ENCODE measurements at places on chromosomes 1 and 21.

GRCh38 chr1:199298825-199299224, 660.0 kb downstream of the PTPRC start:
- DNase-seq: no peak

- peak; percentile 66 for DNase-seq
Measured at GRCh38 chr1:112808861-112809684, 93.9 kb upstream of the PPM1J start.

DNA sequence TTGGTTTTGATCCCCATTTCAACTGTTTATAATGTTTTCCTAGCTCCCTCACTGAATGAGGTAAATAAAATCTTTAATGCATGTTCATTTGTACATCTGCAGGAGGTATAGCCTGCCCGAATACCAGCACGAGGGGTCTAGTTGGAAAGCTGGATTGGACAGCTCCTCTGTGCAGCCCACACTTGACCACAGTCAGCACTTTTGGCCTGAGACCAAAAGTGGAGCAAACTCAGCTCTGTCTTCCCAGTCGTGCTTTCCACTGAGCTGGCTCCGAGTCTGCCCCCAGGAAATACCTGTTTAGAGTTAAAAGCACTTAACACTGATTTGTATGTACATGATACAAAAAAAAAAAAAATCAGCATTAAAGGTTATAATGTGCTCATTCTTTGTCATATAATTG, 224.4 kb downstream of the DSCAM start:
- no peak for DNase-seq

GRCh38 chr1:61956016-61956645, 213.9 kb downstream of the PATJ start:
- no peak for DNase-seq

DNA sequence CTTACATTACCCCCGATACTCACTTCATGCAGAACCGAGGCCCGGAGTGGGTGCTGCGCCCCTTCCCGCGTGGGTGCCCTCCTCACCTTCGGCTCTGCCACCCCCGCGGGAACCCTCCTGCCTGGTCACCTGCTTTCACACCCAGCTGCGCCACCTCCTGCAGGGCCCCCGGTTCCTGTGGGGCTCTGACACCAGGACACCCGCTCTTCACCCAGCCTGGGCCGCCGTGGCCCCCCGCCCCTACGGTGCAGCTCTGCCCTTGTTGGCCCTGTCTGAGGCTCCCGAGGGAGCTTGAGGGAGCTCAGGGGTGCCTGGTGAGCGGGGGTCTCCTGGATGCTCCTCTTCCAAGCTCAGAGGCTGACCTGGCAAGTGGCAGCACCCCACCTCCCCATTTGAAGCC, 19.0 kb downstream of the RRP1 start:
- no peak for DNase-seq

GRCh38 chr1:5456090-5456811, 536.0 kb downstream of the NPHP4 start:
- no peak for DNase-seq

DNA sequence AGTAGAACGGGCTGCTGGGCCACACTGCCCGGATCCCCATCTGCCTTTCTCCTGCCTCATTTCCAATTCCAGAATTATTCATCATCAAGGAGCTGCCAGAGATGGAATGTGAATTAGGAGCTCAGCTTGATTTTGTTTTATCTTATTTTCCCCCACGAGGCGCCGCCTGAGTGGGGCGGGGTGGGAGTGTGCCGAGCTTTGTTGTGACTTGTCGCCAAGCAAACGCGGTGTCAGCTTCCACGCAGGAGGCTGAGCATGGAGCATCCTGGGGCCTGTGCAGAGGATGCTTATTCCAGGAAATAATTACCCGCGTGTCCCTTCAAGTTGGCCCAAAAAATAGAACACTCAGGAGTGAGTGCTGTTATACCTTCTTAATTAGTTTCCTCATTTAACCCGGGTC, 91.2 kb downstream of the HMGB4 start:
- no peak for DNase-seq

DNA sequence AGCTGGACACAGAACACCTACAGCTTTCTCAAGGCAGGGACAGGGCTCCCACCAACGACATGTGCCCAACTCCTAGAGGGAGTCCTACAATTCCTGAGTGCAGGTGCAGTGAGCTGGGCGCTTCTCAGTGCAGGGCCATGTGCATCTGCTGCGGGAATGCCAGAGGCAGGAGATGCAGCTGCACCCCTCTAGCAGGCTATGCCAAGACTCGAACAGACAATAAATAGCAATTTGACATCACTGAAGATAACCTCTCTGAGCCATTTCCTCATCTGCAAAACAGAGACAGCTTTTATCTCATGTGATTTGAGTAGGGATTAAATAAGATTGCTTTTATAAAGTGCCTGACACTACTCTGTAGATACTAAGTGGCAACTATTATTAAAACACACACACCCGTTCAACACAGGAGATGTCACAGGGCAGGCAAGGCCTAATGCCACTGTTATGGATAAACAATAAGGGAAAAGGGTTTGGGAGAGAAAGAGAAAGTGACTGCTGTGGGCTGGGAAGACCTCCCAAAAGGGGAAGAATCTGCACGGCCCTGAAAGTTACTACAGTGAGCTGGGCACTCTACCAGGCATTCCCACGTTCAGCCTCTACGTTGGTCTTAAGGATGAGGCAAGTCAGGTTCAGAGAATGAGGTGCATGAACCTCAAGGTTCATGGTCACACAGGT, 5.7 kb downstream of the SLC9A1 start:
- no peak for DNase-seq

DNA sequence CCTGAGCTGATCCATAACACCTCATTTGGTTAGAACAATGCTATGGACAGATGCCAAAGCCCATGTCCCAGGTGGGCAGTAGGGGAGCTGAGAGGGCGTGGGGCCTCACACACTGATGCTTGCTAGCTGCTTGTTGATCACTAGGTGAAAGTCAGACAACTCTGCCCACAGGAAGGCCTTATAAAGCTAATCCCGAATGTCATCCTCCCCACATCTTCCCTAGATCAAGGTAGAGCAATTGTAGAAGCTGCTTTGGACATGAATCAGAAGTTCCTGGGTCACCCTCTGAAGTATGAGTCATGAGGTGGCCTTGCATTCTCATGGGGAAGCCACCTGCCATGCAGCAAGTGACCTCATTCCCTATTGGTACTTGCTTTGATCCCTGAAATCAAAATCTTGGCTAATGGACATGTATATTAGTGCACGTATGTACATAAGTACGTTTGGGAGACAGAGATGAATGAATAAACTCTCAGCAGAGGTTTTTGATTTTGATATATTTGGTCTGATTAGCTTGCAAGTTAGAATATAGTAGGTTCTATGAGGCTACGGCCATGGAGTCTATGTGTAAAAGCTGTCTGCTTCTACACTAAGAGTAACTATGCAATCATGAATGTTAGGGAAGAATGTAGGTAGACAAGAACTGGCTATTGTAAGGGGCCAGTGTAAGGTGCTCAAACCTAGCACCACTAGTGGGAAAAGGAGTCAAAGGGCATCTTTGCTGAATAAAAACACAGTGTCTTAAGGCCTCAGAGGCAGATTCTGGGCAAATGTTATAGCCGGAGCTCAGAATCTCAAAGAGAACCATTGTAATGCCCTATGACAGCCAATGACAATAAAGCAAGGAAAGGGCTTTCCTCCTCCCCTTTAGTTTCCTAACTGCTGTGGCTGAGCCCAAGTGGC, 52.6 kb downstream of the ABCA4 start:
- no peak for DNase-seq

DNA sequence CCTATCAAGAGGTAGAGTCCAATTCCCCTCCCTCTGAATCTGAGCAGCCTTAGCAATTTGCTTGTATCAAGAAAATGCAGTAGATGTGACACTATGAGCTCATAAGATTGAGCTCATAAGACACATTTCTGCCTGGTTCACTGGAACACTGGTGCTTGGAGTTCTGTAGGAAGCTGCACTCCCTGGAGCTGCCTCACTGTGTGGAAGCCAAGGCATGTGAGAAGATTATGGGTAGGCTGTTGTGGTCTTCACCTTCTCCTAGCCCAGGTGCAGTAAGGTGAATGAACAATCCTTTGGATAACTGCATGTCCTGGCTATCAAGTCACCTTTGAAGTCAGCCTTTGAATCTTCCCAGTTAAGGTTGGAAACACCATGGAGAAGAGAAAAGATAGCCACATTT, 67.3 kb downstream of the PLPPR5 start:
- no peak for DNase-seq

DNA sequence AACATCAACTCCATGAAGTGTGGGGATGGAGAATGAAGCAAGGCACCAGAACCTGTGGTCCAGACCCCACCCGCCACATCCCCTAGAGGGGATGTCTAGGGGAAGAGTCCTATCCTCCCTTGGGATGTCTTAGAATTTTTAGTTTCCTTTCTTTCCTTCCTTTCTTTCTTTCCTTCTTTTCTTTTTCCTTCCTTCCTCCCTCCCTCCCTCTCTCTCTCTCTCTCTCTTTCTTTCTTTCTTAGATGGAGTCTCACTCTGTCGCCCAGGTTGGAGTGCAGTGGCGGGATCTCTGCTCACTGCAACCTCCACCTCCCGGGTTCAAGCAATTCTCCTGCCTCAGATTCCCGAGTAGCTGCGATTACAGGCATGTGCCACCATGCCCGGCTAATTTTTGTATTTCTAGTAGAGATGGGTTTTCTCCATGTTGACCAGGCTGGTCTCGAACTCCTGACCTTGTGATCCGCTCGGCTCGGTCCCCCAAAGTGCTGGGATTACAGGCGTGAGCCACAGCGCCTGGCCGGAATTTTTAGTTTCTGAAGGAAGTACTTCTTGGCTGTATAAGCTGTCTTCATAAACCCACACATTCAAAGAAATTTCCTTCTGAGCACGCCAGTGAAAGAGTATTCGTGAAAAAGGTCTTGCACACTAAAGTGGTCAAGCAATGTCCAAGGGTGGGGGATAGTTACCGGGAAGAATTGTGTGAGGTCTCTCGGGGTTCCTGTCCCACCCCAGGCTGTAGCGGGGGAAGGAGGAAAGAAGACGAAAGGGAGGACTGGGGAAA, 20.8 kb upstream of the LEFTY2 start:
- no peak for DNase-seq

DNA sequence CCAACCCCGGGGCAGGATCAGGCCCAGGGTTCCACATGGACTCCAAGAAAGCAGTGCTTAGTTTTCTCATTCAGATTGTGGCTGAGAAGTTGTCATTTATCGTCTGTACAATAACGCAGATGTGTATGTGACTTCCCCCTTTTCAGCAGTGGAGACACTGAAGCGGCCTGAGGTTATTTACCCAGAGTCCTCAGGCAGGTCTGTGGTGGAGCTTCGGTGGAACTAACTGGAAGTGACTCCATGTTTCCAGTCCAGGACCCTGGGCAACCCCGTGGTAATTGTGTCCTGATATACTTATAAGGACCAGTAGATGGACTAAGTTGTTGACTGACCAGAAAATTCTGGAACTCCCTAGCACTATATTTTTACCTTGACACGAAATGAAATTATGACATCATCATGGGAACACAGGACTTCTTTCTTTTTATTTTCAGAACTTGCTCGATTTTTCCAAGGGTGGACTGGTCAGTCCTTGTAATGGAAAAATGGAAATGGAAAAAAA, 1.0 kb upstream of the IER5 start:
- no peak for DNase-seq

DNA sequence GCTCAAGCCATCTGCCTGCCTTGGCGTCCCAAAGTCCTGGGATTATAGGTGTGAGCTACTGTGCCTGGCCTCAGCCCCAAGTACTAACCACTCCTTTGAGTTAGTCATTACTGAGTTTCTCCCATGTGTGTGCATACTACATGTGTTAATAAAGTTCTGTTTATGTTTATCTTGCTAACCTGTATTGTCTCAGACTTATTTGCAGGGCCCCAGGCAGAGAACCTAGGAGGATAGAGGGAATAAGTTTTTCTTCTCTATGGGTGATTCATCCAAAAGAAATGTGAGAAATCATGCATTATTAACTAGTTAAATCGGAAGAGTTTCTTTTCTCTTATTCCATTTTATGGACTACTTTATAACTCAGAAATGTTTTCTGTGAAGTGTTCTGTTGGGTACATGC, 203.9 kb upstream of the CACYBP start:
- no peak for DNase-seq

- DNase-seq: no peak
Measured at GRCh38 chr1:210412240-210412639, 83.5 kb downstream of the HHAT start.

DNA sequence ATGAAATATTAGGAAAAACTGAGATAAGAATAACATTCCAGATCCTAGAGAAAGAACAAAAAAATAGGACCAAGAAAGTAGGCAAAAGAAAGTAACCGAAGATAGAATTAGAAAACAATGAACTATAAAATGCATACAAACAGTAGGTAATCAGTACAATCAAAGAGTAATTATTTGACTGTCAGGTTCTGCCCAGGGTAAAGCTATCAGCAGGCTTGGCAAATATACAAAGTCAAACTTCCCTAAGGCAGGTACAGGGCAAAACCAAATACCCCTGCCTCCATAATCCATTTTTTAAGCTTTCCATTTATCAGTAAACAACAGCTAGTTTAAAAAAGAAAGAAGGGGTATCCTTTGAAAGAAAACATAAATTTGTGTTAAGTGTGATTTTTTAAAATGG, 44.4 kb downstream of the TESK2 start:
- DNase-seq: no peak

GRCh38 chr1:3403011-3403345, 51.5 kb upstream of the ARHGEF16 start:
- DNase-seq: no peak

GRCh38 chr21:23155281-23155680, 2157.1 kb downstream of the NCAM2 start:
- DNase-seq: no peak

DNA sequence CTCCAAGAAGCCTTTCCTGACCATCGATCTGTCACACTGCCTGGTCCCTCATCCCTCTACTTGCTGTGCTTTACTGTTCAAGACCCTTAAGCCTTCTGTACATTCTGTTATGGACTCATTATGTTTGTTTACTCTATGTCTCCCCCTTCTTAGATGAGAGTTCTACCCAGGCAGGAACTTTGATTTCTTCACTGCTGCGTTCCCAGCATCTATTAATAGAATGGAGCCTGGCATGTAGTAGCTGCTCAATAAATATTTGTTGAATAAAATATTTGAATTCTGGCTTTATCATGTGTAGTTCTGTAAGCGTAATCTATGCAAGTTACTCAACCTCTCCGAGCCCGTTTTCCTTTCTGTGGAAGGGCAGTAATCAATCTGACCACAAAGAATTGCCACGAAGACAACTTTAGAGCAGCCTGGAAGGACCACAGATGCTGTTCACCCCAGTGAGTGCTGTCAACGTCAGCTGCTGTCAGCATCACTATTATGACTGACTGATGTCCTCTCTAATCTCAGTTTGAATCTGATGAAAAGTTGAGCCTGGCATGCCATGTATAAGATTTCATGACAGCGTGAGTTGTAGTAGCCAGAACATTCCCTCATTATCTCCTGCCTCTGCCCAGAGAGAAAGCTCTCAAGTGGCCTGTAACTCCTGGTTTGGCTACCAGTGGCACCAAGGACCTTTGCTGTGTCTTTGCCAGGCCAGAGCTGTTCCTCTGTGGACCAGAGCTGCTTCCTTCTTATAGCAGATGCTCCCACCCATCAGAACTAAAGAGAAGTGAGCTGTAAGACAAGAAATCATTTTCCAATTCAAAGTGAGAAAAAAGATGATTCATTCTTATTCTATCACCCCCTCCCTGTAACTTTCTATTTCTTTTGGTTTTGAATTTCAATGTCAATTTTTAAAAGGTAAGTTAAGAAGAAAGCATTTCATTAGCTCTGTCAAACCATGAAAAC, 94.5 kb downstream of the PRDM2 start:
- DNase-seq: no peak

All from CD4-positive, alpha-beta T cell treated with Interleukin-6 for 4 hours (primary cell).